NCI-H1092 treated with DMSO at 0.1 percent for 48 hours (cell line): ENCODE measurements at places on chromosomes 7 and 10.
A peak's percentile ranks its signal among the peaks of the same experiment; 100 is the strongest.

DNA sequence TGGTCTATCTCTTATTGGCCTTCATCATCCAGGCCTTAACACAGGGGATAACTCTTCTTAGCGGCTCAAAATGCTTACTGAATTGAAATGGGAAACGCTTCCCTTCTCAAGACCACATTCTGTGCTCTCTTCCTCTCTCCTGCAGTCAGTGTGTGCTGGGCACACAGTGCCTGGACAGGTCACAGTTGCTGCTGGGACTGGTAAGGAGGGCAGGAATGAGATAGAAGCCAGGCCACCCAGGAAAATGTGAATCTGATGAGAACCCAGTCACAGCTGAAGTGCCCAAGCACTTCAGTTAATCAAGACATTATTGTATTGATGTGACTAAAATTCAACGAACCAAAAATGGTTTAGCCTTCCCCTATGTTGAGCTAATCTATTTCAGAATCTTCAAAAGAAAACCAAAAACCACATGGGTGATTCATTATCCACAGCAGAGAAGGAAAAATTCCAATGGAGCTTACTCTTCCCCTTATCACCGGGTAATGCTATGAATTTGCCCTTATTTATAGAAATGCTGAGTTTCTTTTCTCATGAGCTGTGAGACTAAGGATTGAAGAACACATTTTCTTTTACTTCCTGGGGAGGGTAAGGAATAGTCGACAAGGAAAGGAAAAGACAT is 41.2 kb upstream of the PLPP4 start:
- no peak for DNase-seq

- DNase-seq = no peak
These were observed 368.5 kb upstream of the MYO3A start for GRCh38 chr10:25565570-25565969.

- DNase-seq = no peak
These were observed 82.7 kb downstream of the CUX1 start for GRCh38 chr7:101900103-101900502.

GRCh38 chr7:114508086-114508485 is 93.5 kb downstream of the FOXP2 start:
- DNase-seq = no peak

GRCh38 chr10:128028508-128029289 is 97.5 kb downstream of the MKI67 start:
- DNase-seq = no peak

DNA sequence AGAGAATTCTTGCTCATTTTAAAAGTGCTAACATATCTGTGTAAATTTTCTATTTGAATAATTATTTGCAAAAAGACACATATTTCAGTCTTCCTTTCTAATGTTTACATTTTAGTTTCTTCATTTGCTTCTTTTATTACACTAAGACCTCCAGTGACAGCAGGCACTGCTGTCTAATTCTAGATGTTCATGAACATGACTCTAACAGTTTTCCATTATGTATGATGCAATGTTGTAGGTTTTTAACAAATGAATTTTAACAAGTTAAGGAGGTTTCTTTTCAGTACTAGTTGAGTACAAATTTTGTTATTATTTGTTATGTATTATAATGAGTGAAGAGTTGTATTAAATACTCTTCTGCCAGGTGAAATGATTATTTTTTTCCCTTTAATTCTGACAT is 83.6 kb downstream of the GRB10 start:
- no peak for DNase-seq

DNA sequence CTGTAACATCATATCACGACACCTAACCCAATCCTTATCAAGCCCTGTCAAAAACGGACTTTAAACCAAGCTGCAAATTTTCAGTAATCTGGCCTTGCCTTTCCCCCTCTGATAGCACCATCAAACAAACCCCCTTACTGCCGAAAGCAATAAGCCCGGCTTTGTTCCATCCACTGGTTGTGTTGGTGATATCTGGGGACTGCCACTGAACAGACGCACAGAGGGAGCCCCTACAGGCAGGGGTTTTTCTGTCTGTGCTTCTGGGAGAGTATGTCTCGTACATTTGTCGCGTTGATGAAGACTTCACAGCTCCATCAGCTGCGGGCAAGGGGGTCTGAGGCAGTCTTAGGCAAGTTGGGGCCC is 550 bp upstream of the PLAU start:
- DNase-seq = no peak

- DNase-seq = no peak
These were observed 263.0 kb downstream of the PHF14 start for GRCh38 chr7:11236680-11237079.

- DNase-seq = no peak
These were observed 72.6 kb downstream of the MKX start for GRCh38 chr10:27673065-27673464.

DNA sequence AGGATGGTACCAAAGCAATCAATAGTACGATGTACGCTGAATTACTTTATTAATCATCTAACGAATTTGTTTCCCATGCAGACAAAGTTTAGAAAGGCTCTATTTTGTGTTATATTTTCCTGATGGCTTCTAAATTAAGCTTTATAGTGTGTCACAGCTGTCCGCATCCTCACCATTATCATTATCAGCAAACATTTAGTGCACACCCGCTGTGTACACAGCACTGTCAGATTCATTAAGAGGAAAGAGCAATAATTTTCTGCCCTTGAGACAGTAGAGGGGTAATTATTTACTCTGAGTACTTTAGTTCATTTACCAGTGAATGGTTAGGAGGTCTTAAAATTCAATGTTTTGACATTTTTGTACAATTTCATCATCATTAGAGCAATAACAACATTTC is 233.3 kb upstream of the PTPRZ1 start:
- DNase-seq = no peak

GRCh38 chr7:39946693-39947092 is 3.4 kb upstream of the CDK13 start:
- no peak for DNase-seq

DNA sequence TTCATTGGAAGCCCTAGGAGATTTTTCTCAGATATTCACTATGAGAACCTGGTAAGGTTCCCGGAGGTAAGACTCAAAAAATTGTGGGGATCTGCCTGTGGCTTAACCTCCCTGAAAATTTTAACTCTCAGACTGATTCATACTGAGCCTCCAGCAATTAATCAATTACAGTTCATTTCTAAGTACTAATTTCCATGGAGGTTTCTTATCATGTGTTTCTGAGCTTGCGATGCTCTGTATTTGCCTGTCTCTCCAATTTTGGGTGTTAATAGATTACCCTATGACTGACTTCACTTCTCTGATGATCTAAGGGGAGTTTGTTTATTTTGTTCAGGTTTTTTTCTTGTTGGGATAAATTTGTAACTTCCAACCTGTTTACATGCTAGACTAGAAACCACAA is 215.4 kb upstream of the TMEM196 start:
- no peak for DNase-seq

GRCh38 chr10:133361773-133362441 is 4.1 kb upstream of the FUOM start:
- DNase-seq = no peak

- DNase-seq = no peak
These were observed 939 bp upstream of the VAX1 start for GRCh38 chr10:117138838-117139580.

- DNase-seq = no peak
These were observed 13.5 kb downstream of the MYOF start for GRCh38 chr10:93468461-93469213.

DNA sequence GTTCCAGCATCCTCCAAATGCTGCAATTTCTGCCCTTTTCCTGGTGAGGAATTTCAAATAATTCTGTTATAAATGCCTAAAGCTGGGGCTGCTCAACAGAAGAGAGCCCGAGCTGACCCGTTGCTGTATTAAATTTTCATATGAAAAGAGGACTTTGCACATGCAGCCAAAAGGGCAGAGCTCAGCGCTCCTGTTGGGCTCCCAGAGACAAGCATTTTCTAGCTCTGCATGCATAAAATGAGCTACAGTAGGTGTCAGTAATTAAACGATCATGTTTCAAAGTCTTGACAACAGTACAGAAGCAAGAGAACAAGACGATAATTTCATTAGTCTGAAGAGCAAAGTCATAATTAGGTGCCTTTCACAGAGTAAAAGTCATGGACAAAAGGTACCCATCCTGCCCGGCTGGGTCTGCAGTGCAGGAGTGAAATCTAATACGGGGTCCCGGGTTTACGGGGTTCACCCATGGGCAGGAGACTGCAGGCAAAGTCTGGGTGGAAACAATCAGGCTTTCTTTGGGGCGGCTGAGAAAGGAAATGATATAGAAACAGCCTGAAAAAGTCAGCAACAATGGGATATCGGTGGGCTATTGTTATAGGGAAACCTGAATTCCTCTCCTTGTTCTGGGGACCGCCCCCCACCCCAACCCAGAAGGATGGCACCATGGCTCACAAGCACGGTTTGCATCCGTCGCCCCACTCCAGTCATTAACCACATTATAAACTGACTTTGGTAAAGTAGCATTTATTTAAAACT is 66.0 kb downstream of the EBF3 start:
- no peak for DNase-seq

DNA sequence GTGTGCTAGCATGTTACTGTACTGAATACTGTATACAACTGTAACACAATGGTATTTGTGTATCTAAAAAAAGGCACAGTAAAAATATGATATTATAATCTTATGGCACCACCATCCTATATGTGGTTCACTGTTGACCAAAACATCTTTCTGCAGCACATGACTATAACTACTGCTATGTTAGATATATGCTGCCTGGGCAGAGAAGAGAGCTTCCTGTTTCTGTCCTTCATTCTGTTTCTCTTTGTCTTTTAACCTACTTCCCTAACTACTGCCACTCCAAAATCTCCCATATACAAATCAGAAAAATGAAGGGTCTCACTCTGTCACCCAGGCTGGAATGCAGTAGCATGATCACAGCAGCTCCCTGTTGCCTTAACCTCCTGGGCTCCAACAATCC is 8.8 kb upstream of the FGL2 start:
- no peak for DNase-seq

- DNase-seq = no peak
These were observed 9.3 kb downstream of the YKT6 start for GRCh38 chr7:44210107-44210506.

- DNase-seq = no peak
These were observed 26.9 kb upstream of the TRIM56 start for GRCh38 chr7:101058355-101058754.

- DNase-seq = no peak
These were observed 19.5 kb upstream of the GALNT17 start for GRCh38 chr7:71112436-71112835.

- DNase-seq = no peak
These were observed 55.7 kb downstream of the ST7 start for GRCh38 chr7:117008886-117009531.

- DNase-seq = no peak
These were observed 150.6 kb downstream of the DIP2C start for GRCh38 chr10:538895-539294.

DNA sequence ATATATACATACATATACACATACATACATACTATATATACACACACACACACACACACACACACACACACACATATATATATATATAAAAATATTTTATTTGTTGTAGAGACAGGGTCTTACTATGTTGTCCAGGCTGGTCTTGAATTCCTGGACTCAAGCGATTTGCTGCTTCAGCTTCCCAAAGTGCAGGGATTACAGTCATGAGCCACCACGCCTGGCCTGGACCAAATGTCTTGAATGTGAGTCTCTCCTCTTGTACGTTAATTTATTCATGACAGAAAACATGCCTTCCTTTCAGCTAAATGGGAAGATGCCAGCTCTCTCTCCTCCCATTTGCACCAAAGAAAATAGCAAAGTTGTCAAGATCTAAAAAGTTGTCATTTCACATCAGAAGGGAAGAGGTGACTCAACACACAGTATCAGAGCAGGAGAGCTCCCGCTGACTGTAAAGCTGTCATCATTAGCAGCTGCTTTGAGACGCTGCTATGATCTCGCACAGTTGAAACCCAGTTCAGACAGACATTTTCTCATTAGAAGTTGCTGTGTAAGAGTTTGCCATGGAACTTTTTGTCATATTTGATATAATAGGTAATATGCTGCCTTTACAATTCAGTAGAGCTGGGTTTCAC is 224.3 kb downstream of the SFMBT2 start:
- no peak for DNase-seq

DNA sequence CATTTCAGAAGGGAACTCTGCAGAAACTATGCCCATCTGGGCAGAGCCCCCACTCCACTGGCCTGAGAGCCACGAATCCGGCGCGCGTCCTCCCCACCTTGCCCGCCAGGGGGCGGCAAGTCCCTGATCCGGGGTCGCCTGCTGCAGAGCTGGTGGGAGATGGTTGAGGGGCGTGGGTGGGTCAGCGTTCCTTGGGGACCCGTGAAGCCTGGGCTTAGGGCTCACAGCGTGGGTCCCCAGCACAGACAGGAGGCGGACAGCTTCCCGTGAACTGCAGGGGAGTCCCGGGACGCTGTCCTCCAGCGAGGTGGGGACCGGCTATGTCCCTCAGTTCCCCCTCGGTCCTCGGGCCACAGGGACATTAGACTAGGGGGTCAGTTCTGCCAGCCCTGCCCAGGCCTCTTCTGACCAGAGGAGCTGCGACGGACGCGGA is 585 bp upstream of the POP7 start:
- DNase-seq = peak; percentile 87

DNA sequence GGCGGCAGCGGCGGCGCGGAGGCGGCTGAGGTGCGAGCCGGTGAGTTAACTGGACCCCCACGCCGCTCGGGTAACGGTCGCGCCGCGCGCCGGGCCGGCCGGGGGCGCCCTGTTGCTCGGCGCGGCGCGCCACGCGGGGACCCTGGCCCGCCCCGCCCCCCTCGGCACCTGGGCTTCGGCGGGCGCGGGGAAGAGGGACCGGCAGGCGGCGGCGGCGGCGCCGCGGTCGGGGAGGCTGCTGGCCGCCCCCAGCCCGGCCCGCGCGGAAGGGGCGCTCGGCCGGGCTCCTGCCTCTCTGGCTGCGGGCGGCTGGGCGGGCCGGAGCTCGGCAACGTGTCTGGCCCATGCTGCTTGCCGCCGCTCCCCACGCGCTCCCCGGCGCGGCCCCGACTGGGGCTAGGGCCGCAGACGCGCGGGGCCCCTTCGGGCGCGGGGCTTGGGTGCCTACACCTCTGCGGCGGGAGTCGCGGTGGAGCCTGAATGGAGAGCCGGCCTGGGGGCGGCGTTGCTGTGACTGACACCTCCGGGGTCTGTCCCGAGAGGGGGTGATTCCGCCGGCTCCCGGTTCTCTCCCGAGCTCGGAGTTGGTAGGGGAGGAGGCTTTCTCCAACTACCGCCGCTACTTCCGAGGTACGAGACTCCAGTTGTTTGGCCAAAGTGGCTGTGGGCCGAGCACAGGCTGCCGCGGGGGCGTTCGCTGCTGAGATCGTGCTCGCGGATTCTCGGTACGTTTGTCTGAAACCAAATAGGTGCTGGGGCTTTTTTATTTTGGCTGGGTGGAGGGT is 494 bp downstream of the PALS2 start:
- DNase-seq = peak; percentile 60
